Activated CD4-positive, alpha-beta T cell treated with anti-CD3 and anti-CD28 coated beads, Interleukin-2, amount 10 ng/mL, durations not matched to agents 24 days and 14 days (primary cell): ENCODE measurements at places on chromosomes 1 and 21. TPM values are rescaled to one million over a fixed set of nuclear protein-coding genes. Genes with fewer than 3 reads are reported as not detected.

The LORICRIN gene
- not detected in 2 replicates for total RNA-seq

The ROR1 gene
- total RNA-seq = 0.09 TPM in 1 of 2 replicates, not detected in the other

DNA sequence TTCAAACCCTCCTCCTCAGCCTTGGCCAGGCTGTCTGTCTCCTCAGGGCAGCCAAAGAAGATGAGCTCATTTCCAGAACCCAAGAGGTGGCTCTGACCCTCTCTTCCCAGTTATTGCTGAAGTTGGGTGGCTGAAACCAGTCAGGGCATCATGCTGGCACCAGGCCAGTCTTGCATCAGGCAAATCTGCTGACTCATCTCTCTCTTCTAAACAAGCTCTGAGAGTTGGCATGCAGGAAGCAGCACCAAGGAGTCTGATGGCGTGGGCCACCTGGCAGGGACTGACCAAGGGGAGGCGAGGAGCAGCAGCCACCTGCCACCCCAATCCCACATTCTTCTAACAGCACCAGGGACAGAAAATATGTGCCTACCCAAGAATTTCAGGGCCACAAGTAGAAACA is 104.8 kb upstream of the ATP1A1 start:
- H3K4me3 ChIP-seq = no peak overlapping the region
- H3K27me3 ChIP-seq = peaks cover 1% of the 10 kb centered on the region
- no peak overlapping the region for H3K27ac ChIP-seq
- no peak for DNase-seq

DNA sequence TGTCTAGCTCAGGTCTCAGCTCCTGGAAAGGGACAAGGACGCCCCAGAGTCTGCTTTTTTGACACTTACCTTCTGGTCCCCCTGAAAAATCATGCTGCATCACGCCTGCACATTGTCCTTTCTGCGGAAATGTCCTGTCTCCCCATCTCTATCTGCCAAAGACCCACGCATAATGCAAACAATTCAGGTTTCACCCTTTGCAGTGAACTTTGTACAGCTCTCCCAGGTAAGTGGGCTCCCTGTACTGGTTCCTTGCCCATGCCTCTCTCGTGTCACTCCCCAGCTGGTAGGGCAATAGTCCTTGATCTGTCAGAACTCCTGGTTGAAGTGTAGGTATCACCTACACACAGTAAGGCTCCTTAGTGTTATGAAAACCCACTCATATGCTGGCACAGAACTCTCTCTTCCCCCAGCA is 102.9 kb upstream of the IRF2BP2 start:
- no peaks in the 10 kb centered on the region for H3K27me3 ChIP-seq
- DNase-seq = no peak
- no peak overlapping the region for H3K4me3 ChIP-seq
- no peaks in the 10 kb centered on the region for H3K36me3 ChIP-seq
- H3K27ac ChIP-seq = no peak overlapping the region

DNA sequence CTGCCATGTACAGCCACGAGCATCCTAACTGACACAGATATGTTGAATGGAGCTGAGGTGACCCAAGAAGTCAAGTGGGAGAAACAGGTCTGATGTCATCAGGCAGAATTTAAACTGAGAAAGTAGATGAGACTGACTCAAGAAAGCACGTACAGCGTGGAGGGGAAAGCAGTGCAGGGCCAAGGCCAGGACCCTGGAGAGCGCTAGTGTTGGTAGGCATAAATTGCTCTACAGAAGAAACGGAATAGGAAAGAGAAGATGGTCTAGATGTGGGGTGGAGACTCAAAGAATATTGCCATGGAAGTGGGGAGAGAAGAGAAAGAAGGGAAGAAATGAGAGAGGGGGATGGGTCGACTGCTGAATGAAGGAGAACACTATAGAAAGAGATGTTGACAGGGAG is 45.3 kb upstream of the GJB5 start:
- H3K36me3 ChIP-seq = no peaks in the 10 kb centered on the region
- no peak for DNase-seq
- no peaks in the 10 kb centered on the region for H3K4me1 ChIP-seq
- H3K27me3 ChIP-seq = peaks cover 5% of the 10 kb centered on the region
- H3K27ac ChIP-seq = no peak overlapping the region

GRCh38 chr1:81712425-81712824 is 88.3 kb upstream of the ADGRL2 start:
- H3K27ac ChIP-seq = no peak overlapping the region
- H3K4me3 ChIP-seq = no peak overlapping the region
- no peaks in the 10 kb centered on the region for H3K36me3 ChIP-seq
- no peaks in the 10 kb centered on the region for H3K4me1 ChIP-seq

DNA sequence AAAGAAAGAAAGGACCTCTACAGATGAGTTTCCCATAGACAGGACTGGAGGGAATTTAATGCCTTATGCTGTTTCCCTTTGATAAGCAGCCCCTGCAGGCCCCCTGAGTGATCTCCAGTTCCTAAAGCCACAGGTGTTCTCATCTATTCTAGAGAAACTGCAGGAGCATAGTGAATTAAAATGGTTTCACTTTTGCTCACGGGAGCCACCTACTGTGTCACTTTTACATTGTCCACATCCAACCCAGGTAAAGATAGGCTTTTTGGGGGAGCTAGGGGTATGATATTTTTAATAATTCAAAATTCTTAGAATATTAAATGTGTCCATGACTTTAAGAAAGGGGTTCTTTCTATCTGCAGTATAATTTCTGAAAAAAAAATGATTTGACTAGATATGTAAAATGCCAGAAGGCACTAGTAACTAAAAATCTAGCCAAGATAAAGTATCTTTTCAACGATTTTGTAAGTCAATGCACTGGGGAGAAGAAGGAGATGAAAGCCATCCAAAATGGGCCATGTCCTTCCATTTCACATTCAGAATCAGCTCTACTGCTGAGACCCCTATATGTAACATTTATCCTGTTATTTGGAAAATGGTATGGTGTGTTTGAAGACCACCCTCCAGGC is 267.3 kb upstream of the DUSP10 start:
- peak; percentile 79 for DNase-seq
- H3K4me3 ChIP-seq = no peak overlapping the region
- H3K36me3 ChIP-seq = no peaks in the 10 kb centered on the region
- H3K27ac ChIP-seq = no peak overlapping the region

DNA sequence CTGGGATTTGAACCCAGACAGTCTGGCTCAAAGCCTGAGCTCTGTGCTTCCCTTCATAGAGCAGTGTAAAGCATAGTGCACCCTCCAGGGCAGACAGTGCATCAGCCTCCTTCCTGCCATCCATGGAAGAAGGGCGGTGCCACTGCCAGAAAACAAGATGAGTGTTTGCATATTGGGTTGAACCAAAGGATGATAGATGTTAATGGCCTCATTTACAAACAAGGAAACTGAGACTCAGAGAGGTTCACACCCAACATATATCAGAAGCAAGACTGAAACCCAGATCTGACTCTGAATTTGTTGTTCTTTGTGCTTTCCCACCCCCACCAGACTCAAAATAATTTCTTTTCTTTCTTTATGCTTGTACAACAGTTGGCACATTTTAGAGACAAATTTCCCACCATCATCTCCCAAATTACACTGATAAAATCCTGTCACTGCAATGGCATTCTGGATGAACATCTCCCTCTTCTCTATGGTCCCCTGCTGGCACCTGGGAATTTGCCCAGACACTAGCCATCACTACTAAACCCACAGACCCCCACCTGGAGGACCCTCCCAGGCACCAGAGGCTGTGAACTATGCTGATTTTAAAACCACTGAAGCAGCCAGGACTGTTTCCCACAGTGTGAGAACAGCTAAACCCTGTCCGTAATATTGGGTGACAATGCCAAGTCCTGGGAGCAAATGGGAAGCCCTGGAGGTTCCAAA is 45.4 kb upstream of the MPZL1 start:
- no peak for DNase-seq
- H3K4me1 ChIP-seq = peaks cover 27% of the 10 kb centered on the region
- H3K36me3 ChIP-seq = peaks cover 45% of the 10 kb centered on the region
- H3K27ac ChIP-seq = peak overlapping the region; percentile 2
- no peaks in the 10 kb centered on the region for H3K27me3 ChIP-seq
- H3K4me3 ChIP-seq = no peak overlapping the region

GRCh38 chr1:179144626-179145025 is 62.8 kb downstream of the TOR3A start:
- no peaks in the 10 kb centered on the region for H3K27me3 ChIP-seq

- H3K36me3 ChIP-seq = peaks cover 33% of the 10 kb centered on the region
- no peak overlapping the region for H3K4me3 ChIP-seq
- DNase-seq = no peak
These were observed 123.9 kb downstream of the NRDC start for GRCh38 chr1:51754666-51755065.

- no peaks in the 10 kb centered on the region for H3K36me3 ChIP-seq
- no peaks in the 10 kb centered on the region for H3K4me1 ChIP-seq
- no peak for DNase-seq
- H3K27me3 ChIP-seq = no peaks in the 10 kb centered on the region
- H3K4me3 ChIP-seq = no peak overlapping the region
These were observed 384.3 kb downstream of the SEC16B start for GRCh38 chr1:177585302-177586220.

- peaks cover 4% of the 10 kb centered on the region for H3K4me1 ChIP-seq
- H3K36me3 ChIP-seq = no peaks in the 10 kb centered on the region
- DNase-seq = no peak
These were observed 366.0 kb downstream of the TTLL7 start for GRCh38 chr1:83632906-83633305.
